ENCODE measurements at places on chromosomes 3 and 15. TPM values are rescaled to one million over a fixed set of nuclear protein-coding genes. Genes with fewer than 3 reads are reported as not detected.

The HYAL1 gene
- 82.4 TPM for total RNA-seq

The SLC9C1 gene
- 0.46 TPM for total RNA-seq

The TGM5 gene
- total RNA-seq = 0.26 TPM

DNA sequence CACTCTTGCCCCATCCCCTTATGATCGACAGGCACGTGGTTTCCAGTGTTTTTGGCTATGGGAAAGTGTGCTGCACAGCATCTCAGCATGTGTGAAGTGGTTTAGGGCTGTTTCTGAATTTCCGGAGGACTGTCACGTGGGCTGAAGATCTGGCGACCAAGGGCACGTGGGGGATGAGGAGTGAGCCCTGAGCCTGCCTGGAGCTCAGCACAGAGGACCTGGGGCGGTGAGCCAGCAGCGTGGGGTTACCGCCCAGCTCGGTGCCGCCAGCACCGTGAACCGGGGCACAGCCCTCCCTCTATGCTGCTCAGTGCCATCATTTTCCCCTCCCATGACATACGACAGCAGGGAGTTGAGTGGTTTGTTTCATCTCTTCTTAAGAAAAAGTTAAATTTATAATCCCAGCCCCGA is 150.2 kb downstream of the DNAJB8 start:
- peak; percentile 43 for DNase-seq

- no peak for DNase-seq
These were observed 67.9 kb upstream of the SLC7A14 start for GRCh38 chr3:170653801-170654200.

DNA sequence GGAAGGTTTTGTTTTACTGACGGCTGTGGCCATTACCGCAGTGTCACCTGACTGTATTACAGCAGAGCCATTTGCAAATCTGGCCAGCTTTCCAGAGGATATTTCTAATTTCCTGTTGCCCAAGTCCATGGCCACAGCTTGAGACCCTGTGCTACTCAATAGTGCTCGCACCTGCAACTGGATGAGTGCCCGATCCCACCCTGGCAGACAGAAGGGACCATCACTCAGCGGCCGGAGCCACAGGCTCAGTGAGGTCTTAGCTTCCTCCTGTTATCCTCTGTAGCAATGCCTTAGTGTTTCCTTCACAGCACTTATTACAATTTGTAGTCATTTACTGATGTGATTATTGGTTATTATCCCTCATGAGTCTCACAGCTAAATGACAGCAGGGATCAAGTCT is 184.8 kb downstream of the LRRN1 start:
- no peak for DNase-seq

- no peak for DNase-seq
These were observed 10.7 kb downstream of the THSD4 start for GRCh38 chr15:71125831-71126450.

DNA sequence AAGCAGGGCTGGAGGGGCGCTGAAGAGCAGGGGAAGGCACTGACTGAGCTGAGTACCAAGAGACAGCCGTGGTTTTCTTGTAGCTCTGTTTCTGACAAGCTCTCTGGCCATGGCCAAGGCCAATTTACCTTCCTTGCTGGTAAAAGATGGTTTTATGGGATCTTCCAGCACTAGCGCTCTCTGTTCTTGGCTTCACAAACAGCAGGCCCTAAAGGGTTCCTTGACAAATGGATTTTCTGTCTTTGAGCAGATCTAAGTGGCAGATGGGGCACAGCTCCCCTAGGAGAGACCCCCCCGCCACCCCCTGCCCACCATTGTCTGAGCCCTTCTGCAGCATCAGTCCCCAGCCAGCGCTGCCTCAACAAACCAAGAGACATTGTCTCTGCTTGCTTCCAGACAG is 66.6 kb downstream of the GAP43 start:
- DNase-seq = no peak

GRCh38 chr3:71511446-71511845 is 72.1 kb downstream of the FOXP1 start:
- DNase-seq = no peak

GRCh38 chr3:89049119-89049518 is 58.3 kb upstream of the EPHA3 start:
- no peak for DNase-seq

GRCh38 chr3:48188266-48189201 is at the start of gene CDC25A:
TSS of gene CDC25A (minus strand) at chr3:48188417. CDS start at chr3:48187947, 470 bp downstream.
- DNase-seq = peak; percentile 98

- no peak for DNase-seq
These were observed 62.4 kb upstream of the TRPM1 start for GRCh38 chr15:31163769-31164572.
